WERI-Rb-1 (cell line): ENCODE measurements at places on chromosomes 7 and 10.
A peak's percentile ranks its signal among the peaks of the same experiment; 100 is the strongest.

DNA sequence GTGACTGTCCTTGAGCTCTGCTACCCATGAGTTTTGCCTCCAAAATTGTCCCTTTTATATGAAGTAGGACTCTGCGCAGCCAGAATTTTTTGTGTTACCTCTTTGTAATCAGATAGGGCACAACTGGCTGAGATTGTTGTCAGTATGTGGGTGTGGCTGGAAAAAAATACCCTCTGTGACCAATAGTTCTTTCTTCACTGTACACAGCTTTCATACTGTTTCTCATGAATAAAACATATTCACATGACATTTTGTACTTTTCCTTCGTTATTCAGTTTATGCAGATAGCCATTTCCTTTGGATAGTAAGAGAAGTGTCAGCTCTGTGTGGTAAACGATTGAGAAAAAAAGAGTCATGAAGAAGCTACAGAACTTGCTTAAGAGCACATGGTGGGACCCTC lies 49.6 kb upstream of the WNT8B start:
- DNase-seq = no peak

DNA sequence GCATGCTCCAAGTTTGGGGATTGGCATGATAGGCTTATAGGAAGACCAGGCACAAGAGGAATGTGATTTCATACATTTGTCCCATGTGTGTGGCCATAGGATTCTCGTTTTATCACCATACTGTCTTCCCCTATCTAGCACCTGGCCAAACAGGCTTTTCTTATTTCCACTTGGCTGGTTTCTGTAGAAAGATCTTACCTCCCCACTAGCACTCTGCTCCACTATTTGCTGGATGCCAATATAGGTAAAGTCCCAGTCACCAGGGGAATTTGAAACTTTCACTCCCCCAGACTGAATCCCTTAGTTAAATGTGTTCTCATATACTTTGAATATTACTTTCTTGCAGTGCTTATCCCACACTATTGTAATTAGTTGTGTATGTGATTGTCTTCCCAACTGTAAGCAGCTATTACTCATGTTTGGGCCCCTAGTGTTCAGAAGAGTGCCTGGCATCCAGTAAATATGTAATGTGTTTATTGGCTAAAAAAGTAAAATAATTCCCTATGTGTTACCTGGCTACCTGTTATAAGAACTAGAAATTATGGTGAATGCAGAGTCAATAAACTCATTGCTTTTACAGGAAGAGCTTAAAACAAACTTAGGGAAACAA lies 109.0 kb downstream of the LRMDA start:
- DNase-seq = no peak

DNA sequence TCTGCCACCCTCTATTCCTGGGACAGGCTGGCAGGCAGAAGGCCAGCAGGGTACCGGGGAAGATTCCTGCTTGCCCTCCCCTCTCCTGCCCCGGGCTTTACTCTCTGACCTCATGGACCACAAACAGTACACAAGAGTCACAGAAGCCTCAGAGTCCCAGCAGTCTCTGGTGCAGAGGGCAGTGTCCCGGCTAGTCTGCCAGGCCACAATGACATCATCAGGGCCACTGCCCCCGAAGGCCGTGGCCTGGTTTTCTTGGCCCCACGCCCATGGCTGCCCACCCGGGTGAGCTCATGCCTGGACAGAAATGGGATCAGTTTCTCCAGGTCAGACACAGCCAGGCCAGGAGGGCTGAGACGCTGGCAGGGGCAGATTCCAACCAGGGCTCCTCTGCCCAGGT lies 91.9 kb downstream of the MYL10 start:
- no peak for DNase-seq

GRCh38 chr7:107785926-107786325 lies 17.1 kb downstream of the SLC26A3 start:
- DNase-seq = no peak

GRCh38 chr7:106836816-106837215 lies 28.3 kb upstream of the PIK3CG start:
- DNase-seq = no peak

DNA sequence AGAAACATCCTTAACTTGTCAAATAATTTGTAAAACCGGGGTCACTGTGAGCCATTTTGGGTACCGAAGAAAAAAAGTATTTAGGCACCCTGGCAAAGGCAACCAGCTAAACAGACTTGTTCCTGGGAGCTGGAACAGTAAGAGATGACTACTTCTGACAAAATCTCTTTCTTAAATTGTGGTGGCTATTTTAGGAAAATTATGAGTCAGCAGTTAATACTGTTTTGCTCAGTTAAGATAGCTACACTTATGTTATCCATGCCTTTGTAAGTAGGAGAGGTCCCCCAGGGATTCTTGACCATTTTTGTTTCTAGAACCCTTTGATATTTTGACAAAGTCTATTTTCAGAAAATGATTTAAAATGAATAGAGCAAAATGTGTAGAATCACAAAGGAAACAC lies 68.7 kb downstream of the TAX1BP1 start:
- no peak for DNase-seq

- peak; percentile 65 for DNase-seq
Measured at GRCh38 chr7:157250605-157251228, 86.1 kb upstream of the DNAJB6 start.

- no peak for DNase-seq
Measured at GRCh38 chr7:1569440-1569832, 396 bp downstream of the PSMG3 start.

GRCh38 chr7:33904681-33905388 lies 504 bp upstream of the BMPER start:
- peak; percentile 40 for DNase-seq

DNA sequence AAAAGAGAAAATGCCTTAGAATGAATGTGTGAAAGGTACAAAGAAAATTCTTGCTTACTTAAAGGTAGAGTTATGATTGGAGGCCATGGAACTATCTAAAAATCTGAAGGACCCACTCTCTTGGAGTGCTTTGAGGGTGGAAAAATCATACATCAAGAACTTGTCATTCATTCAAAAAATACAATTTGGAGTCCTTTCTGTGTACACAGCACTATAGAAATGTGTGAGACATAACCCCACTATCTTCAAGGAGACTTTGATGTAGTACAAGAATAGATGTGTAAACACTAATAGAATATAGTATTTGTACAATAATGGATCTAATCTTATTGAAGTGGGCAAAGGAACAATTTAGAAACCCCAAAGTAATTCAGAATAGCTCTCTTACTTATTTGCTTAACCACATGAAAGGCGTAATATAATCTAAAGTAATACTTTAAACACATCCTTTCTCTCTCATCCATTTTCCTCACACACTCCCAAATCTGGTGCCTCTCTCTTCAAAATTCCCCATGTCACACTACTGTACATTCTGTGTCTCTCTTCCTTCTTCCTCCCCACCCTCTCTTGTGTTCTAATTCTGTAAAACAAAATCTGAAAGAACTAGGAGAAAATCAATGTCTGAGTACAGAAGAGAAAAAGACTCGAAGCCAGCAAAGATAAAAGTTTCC lies 166.7 kb downstream of the DNAJB9 start:
- no peak for DNase-seq

DNA sequence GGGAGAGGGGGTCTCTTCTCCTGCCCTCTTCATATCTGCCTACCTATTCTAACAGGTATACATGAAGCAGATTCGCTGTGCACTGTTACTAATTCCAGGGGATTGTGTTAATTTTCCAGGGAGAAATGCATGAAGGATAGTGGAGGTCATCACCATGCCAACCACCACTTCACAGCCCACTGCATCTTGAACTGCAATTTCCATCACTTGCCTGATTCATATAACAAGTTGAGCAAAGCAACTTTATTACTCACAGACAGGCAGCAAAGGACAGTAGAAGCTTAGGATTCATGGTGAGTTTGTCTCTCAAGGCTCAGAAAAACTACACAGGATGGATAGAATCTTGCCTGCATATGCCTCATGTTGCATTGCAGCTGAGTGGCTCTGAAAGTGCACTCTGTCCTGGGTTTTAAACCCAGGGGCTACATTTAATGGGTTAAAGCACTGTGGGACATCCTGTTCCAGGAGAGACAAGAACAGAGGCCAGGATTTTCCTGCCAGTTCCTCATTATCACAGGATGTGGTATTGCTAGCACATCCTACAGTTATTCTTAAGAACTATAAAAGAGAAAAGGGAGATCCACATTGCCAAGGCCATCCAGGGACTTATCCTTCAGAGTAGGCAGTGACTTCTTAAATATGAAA lies 136.9 kb upstream of the PRSS1 start:
- DNase-seq = no peak

DNA sequence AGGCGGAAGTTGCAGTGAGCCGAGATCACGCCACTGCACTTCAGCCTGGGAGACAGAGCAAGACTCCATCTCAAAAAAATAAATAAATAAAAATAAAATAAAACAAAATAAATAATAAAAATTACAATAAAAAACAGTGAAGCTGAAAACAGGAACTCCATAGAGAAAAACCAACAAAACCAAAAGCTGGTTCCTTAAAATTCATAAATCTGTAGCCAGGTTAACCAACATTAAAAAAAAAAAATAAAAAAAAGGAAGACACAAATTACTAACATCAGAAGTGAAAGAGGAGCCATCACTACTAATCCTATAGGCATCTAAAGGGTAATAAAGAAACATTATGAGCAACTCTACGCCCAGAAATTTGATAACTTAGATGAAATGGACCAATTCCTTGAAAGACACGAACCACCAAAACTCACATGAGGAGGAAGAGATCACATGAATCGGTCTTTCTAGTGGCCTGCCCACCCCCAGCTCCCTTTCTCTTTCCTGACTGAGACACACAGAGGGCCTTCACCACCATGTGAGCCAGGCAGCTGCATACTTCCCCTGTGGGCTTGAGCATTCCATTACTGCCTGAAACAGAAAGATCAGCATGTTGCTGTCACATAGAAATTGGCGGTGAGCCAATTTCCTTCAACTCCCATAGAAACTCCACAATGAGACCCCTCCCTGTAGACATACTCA lies 208.7 kb downstream of the MAD1L1 start:
- no peak for DNase-seq

DNA sequence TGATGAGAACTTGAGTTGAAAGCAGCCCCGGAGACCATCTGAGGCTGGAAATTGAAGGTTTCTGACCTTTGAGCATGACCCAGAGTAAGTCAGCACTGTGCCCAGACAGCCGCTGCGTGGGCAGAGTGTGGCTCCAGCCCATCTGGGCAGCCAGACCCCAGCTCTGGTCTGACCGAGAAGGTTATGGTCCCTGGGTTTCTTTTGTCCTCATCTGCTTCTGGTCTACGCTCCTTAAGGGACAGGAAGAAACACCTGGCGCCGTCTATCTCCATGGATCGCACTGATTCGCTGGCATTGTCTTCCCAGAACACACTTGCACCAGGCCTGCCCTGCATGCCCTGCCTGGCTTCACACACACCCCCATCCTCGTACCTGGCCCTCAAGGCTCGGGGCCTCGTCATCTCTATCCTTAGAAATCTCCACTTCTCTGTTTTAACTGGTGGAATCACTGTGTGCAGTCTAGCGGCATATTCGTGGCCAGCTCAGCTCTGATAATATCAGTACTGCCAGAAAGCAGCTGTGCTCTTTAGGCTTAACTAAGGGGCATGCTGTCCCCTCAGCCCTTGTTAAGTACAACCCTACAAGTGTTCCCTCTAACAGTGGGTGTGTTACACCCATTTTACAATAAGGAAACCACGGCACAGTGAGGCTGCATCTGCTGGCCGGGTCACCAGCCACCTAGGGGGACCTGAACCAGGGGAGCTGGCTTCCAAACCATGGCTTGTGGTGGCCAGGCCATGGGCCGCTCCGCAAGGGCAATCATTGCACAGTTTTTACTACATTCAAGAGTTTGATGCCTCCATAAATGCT lies 127.7 kb downstream of the ADCY1 start:
- DNase-seq = no peak

DNA sequence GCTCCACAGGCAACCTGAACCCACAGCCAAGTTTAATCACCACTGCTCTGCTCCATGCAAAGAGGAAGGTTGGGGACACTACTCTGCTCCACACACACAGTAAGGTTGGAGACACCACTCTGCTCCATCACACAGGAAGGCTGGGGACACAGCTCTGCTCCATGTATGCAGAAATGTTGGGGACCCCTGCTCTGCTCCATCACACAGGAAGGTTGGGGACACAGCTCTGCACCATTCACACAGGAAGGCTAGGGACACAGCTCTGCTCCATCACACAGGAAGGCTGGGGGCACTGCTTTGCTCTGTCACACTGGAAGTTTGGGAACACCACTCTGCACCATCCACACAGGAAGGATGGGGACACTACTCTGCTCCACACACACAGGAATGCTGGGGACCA lies 14.8 kb upstream of the ADARB2 start:
- DNase-seq = no peak

DNA sequence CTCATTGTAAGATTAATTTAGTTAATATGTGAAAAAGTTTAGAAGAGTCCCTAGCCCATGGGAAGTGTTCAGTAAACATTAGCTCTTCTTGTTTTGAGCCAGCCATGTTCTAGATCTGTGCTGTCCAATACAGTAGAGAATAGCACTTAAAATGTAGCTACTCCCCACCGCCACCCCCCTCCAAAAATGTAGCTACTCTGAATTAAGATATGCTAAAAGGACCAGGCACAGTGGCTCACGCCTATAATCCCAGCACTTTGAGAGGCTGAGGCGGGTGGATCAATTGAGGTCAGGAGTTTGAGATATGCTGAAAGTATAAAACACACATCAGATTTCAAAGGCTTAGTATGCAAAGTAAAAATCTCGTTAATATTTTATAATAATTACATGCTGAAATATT lies 47.3 kb upstream of the MXI1 start:
- no peak for DNase-seq

GRCh38 chr7:30330134-30331111 lies 46.0 kb downstream of the ZNRF2 start:
- no peak for DNase-seq

DNA sequence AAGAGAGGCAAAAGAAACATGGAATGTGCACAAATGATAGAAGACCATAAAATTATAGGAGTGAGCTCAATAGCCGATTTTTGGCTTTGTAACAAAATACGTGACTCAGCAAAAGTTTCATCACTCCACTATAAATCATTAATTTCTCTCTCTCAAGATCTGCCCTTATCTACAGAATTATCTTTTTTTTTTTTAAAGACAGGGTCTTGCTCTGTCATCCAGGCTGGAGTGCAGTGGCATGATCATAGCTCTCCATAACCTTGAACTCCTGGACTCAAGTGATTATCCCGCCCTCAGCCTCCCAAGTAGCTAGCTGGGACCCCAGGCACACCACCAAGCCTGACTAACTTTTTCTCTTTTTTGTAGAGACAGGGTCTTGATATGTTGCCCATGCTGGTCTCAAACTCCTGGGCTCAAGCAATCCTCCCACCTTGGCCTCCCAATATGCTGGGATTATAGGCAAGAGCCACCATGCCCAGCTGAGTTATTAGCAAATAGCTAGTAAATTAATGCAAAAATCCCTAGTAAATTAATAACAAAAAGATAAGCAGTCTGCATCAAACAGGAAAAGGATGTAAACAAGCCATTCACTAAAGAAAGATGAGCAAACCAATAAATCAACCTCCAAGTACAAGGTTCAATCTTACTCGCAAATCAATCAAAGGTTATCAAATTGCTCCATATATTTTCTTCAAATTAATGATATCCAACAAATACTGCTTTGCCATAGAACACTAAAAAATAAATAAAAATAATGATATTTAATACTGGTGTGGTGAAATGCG lies 450.7 kb downstream of the PARD3 start:
- DNase-seq = no peak

GRCh38 chr10:129961157-129961701 lies 2.8 kb downstream of the EBF3 start:
- DNase-seq = no peak

- no peak for DNase-seq
Measured at GRCh38 chr7:15652776-15653290, 33.6 kb downstream of the MEOX2 start.

- DNase-seq = no peak
Measured at GRCh38 chr7:142792129-142792528, 21.4 kb downstream of the PRSS2 start.
